Activated CD8-positive, alpha-beta T cell treated with anti-CD3 and anti-CD28 coated beads for 36 hours (primary cell): ENCODE measurements at places on chromosomes 2 and 18. TPM values are rescaled to one million over a fixed set of nuclear protein-coding genes. Genes with fewer than 3 reads are reported as not detected.

SDC1 gene
- 0.11 TPM for total RNA-seq

GALM gene
- 40.6 TPM for total RNA-seq

GKN2 gene
- total RNA-seq, result not detected

EDAR gene
- total RNA-seq, result 0.09 TPM

SLC30A3 gene
- total RNA-seq, result 0.43 TPM

SNED1 gene
- total RNA-seq, result 1.4 TPM

SLC16A14 gene
- 2.3 TPM for total RNA-seq

C2orf78 gene
- not detected for total RNA-seq

PLGLB1 gene
- total RNA-seq, result 1.3 TPM

CXCR1 gene
- total RNA-seq, result not detected

ZSWIM2 gene
- total RNA-seq, result not detected

FOXD4L1 gene
- not detected for total RNA-seq

CCL20 gene
- 7.5 TPM for total RNA-seq

ABCG5 gene
- not detected for total RNA-seq

SLC40A1 gene
- 1.2 TPM for total RNA-seq

UNC80 gene
- total RNA-seq, result not detected

FOSL2 gene
- total RNA-seq, result 114 TPM

C1GALT1C1L gene
- total RNA-seq, result not detected

UGT1A3 gene
- total RNA-seq, result not detected

TNFAIP6 gene
- total RNA-seq, result not detected

SERPINB13 gene
- total RNA-seq, result not detected

TRIM43 gene
- not detected for total RNA-seq

IL36B gene
- not detected for total RNA-seq

GCFC2 gene
- total RNA-seq, result 36.1 TPM

MAB21L4 gene
- total RNA-seq, result not detected

REG3A gene
- total RNA-seq, result not detected

PROC gene
- not detected for total RNA-seq

SCYGR4 gene
- not detected for total RNA-seq

PLA2R1 gene
- not detected for total RNA-seq

DPP10 gene
- total RNA-seq, result not detected

TMEM247 gene
- total RNA-seq, result not detected

TGFA gene
- total RNA-seq, result 0.38 TPM

REG1B gene
- total RNA-seq, result not detected

GCG gene
- total RNA-seq, result not detected

GRB14 gene
- not detected for total RNA-seq

KCNF1 gene
- total RNA-seq, result not detected

UGT1A6 gene
- total RNA-seq, result not detected

COX7A2L gene
- total RNA-seq, result 113 TPM
